ENCODE measurements at places on chromosomes 11 and 22.
A peak's percentile ranks its signal among the peaks of the same experiment; 100 is the strongest.

- DNase-seq = peak; percentile 58
Measured at GRCh38 chr22:37148031-37148651, 1.6 kb downstream of the IL2RB start.

DNA sequence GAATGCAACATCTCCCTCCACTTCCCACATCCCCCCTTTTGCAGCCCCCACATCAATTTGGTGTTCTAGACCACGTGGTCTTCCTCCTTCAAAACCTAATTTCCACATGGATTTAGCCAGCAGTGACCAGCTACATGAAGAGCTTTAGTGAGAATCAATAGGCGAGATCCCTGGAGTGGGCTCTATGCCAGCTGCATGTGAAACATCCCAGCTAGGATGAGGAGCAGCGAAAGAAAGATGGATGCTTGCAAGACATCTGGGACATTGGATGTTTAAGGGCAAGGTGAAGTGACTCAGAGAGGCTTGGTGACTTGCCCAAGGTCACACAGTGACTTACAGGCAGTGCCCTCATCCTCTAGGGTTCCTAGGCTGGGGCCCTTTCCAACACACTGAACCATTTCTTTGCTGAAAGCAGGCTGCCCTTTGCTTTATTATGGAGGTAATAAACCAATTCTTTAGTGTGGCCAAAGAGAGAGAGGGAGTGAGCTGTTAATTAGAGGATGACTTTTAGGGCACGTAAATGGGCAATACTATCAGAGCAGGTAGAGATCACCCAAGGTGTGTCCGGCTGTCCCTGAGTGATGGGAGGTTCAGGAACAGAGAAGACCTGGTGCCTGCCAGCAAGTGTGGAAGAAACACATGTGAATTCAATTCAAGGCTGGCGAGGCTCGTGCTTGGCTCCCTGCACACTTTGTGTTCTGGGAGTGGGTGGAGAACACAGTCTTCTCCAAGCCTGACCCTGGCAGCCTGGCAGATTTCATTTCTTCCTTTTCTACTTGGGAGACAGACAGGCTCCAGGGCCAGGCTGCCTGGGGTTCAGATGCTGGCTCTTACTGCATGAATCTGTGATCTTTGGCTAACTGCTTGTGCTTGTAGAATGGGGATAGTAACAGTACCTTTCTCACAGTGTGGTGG lies 24.0 kb downstream of the TSPAN18 start:
- no peak for DNase-seq

DNA sequence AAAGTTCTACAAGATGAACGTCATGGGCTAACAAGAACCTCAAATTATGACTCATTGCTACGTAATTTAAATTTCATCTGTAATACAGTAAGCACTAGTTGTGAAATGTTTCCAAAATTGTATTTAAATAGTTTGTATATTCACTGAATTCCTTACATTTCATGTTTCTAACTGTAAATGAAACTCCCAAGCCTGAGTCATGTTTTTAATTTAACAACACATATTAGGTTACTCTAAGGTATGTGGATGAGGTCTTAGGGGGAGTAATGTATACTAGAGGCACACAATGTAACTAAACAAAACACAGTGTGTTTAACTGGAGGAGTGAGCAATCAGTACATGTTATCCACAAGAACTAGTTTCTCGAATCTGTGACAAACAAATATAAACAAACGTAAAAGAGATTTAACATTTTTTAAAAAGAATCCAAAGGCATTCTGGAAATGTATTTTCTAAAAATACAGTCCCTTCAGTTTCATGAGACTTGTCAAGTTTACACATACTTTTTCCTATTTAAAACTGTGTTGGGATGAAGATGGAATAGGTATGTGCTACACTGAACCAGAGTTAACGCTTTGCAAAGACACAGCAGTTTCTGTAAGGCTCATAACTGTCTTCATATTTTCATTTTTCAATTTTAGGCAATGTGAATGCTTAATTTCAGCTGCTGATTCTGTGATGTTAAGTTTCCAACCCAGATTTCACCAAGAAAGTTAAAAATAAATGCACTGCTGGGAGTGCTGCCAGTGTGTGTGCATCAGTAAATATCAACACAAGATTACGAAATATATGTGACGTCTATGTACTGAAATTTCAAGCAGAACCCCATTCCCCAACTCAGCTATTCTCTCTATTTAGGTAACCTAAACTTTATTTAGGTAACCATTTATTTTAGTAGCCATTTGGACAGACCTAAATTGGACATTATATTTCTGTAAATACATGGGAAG lies 52.6 kb downstream of the PITPNB start:
- no peak for DNase-seq

DNA sequence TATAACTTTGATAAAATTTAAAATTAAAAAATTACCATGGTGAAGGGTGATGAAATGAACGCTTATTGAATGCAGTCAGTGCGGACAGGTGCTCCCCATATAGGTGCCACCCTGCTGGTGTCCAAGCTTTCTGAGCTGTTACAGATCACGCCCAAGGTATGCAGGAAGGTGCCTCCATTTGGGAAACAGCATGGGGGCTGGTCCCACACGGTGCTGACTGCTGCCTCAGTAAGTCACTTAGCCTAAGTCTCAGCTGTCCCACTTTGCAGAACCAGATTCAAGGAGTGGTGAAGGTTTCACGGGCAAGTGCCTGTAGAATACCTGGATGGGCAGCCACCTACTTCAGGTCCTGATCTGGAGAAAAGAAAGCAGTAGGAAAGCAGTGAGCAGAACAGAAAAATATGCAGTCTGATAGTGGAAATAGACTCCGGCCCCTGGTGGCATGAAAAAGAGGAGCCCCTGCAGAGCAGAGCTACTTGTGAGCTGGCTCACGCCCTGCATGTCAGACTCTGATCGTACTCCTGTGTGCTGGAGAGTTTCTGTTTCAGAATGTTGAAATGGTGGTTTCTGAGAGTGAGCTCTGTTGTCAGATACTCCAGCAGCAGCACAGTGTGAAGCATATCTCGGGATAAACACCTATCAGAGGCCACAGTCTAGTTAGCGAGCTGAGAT lies 33.2 kb downstream of the ADORA2A start:
- DNase-seq = no peak

GRCh38 chr11:72436661-72437060 lies 2.3 kb upstream of the CLPB start:
- no peak for DNase-seq

- no peak for DNase-seq
Measured at GRCh38 chr11:45730014-45730413, 64.6 kb upstream of the CHST1 start.

GRCh38 chr11:35414776-35415175 lies 4.6 kb downstream of the SLC1A2 start:
- no peak for DNase-seq

GRCh38 chr11:59666969-59667368 lies 1.9 kb downstream of the PATL1 start:
- no peak for DNase-seq

DNA sequence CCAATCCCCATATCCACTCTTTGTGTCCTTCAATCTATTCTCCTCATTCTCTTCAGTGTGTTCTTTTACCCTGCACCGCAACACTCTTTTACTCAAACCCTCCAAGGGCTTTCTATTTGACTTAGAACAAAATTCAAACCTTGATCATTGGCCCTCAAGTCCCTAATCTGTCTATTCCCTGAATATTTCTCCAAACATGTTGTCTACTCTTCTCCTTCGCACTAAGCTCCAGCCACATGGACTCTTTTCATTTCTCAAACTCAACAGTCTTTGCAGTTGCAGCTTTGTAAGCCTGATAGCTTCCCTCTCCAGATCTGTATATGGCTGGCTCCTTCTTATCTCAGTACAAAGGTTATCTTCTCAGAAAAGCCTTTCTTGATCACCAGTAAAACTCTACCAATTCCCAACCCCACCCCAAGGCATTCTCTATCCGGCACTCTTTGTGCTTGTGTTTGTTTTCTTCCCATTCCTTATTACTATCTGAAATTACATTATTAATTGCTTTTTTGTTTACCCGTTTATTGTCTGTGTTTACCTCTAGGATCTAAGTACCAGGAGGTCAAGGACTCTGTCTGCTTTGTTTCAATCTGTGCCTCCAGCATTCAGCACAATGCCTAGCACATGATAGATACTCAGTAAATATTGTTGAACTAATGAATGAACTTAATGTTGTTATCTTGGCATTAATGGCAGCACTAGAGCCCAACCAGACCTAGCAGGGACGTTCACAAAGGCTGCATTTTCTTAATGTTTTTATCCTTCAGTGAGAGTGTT lies 147.4 kb downstream of the BBOX1 start:
- DNase-seq = no peak

GRCh38 chr22:49208768-49209252 lies 618.9 kb downstream of the BRD1 start:
- no peak for DNase-seq

DNA sequence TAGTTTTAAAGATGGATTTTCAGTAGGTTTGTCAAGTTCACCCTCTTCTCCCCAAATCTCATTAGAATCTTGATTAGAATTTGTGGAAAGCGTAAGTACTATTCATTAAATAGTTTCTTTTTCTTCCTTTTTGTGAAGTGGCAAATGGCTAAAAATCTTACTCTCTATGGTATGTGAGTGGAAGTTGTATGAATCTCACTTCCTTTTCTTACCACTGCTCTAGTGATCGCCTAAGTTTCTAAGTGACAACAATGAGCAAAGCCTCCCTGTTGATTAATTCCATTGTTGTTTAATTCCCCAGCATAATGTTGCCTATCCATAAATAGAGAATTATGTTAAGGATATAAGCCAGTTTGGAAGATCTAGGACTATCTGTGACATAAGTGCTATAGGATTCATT lies 82.7 kb downstream of the PGR start:
- no peak for DNase-seq

GRCh38 chr11:128407962-128408361 lies 179.4 kb downstream of the ETS1 start:
- no peak for DNase-seq

GRCh38 chr22:29702931-29703501 lies 16.8 kb upstream of the CABP7 start:
- DNase-seq = no peak

DNA sequence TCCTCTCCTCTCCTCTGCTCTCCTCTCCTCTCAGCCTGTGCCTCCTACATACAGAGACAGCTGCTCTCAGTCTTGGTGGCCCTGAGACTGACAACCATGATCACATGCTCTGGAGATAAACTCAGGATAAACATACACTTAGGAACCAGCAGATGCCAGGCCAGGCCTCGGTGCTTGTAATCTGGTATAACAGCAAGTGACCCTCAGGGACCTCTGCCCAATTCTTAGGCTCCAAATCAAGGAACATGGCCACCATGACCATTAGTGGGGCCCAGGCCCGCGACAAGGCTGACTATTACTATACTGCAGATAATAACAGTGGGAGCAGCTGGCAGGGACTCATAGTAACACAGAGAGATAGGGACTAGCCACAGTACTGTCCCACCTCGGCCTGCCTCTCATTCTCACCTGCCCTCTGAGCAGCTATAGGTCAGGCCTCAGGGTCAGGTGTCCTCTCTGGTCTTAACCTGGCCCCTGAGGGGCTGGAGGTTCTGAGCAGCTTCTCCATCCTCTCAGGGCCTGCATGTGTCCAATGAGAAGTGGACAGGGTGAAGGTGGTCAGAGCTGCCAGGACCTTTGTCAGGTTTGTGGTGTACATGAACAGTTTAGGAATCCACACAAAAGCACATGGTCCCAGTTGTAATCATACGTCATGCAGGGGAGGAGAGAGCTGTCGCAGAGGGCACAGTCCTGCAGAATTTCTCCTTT lies 106.1 kb downstream of the GGTLC2 start:
- DNase-seq = no peak

DNA sequence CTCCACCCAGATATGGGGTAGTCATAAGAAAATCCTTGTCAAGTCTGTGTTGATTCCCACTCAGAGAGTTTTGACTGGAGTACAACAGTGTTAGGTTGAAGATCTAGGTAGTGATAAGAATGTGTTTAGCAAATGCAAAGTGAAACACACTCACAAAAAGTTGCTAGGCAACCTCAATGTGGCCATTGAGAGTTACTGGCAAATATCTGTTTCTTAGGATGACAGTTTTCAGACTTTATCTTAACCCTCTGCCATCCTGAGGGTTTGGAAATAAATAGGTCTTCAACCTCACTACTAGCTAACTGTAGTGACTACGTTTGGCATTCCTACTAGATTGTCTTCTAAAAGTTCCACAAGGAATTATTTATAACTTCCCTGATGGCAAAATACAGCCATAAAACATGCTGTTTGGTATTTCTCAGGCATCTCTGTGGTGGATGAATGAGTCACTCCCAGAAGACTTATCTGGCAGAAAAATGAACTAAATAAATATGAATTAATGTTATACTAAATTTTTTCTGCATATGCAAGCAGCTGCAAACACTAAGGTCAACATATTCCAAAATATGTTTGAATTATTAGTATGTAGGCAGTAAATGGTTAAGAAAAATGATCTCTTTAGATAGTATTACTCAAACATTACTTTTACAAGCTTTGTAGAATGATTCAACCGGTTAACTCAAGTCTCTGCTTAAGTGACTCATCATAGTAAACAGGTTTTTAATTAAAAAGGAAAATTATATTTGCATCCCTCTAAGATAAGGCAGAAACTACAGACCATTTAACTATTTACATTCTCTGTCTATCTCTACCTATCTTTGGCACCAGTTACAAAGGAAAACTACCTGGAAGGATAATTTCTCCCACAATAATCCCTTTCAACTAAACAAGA lies 17.1 kb upstream of the SYTL2 start:
- DNase-seq = no peak

- DNase-seq = peak; percentile 37
Measured at GRCh38 chr11:57641011-57641807, 8.5 kb downstream of the YPEL4 start.

- DNase-seq = no peak
Measured at GRCh38 chr11:108237058-108237481, 14.2 kb downstream of the ATM start.

DNA sequence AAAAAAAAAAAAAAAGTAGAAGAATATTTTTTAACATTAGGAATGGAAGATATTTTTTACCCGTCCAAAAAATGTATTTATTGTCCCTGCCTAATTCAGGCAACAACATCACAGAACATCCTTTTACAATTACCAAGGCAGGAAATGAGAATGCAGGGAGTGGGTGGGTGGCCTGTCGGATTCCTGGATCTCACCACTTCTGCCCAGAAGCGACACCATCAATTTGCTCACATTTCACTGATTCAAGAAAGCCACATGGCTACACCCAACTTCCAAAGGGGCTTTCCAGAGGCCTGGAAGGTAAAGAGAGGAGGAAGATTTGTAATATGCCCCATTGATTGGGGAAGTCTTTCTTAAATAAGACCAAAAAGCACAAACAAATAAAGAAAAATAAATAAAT lies 93.8 kb upstream of the CLPB start:
- DNase-seq = no peak

DNA sequence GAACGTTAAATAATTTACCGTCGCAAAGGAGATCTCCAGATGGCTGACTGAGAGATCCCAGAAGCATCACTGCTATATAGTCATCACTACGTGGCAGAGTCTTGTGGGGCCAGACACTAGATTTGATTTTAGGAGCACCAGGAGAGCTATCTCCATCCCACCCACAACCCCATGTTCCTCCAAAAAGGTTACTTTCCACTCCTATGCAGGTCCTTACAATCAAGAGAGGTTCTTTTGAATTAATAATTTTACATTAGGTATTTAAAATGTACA lies 19.4 kb downstream of the GUCY1A2 start:
- no peak for DNase-seq
